ENCODE measurements at places on chromosomes 3 and 15.
A peak's percentile ranks its signal among the peaks of the same experiment; 100 is the strongest.

DNA sequence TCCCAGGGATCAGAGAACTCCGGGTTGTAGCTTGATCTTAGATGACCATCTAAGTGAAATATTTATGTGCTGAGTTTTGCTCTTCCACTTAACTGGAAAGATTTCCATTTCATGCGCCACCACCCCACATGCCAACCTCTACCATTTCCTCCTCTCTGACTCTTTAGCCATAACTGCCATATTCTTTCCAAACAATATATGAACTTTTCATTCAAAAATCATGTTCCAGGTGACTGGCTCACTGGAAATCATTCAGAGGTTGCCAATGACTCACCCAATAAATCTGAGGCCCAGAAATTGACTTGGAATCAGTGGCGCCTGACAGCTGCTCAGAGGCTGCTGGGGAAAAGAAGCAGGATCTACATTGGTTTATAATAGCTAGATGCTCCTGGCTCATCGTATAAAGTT, 31.6 kb upstream of the FAM174B start:
- DNase-seq = no peak

DNA sequence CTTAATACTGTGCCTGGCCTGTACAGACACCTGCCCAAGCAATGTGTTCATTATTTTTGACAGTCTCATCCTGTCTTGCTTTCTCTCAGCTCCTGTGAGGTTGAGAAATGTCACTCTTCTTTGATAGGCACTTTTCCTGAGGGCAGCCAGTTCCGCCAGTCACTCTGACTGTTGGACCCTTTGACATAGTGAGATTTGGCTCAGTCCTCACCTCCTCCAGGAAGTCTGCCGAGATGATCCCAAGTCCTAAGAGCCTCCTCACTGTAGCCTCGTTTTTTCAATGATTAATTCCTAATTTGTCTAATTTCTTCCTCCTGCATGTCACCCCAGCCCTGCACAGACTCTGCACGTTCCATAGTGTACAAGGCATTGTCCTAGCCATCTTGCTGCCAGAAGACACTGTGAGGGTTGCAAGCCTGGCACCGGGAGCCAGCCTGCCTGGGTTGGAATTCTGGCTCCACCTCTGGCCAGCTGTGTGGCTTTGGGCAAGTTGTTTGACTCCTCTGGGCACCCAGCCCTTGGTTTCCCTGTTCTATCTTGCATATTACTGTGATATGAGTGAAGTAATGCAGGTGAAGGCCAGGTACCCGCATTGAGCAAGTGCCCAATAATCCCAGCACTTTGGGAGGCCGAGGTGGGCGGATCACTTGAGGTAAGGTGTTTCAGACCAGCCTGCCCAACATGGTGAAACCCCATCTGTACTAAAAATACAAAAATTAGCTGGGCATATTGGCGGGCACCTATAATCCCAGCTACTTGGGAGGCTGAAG, 24.3 kb downstream of the RPLP1 start:
- DNase-seq = no peak

GRCh38 chr3:30904996-30905395, 10.5 kb upstream of the GADL1 start:
- DNase-seq = no peak

GRCh38 chr3:53169045-53169831, 8.2 kb downstream of the PRKCD start:
- DNase-seq = no peak

- no peak for DNase-seq
These were observed 525.1 kb upstream of the ROBO2 start for GRCh38 chr3:76514836-76515235.

GRCh38 chr3:61535826-61536225, 25.5 kb upstream of the PTPRG start:
- DNase-seq = no peak

DNA sequence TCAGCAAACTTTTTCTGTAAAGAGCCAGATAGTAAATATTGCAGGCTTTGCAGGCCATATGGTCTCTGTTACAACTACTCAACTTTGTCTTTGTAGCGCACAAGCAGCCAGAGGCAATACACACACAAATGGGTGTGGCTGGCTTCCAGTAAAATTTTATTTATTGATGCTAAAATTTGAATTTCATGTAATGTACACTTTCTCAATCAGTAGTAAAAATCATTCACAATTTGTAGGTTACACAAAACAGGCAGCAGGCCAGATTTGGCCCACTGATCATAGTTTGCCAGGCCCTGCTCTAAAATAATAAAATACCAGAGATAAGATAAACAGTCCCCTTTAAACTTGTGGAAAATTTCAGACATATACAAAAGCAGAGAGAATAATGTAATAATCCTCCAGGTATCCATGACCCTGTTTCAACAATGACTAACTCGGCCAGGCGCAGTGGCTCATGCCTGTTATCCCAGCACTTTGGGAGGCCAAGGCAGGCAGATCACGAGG, 330.3 kb downstream of the SHQ1 start:
- DNase-seq = peak; percentile 52

Data from renal pelvis (tissue), 12 donors.